ENCODE measurements at places on chromosomes 4 and X.

GRCh38 chrX:44267116-44267515 is 76.4 kb downstream of the EFHC2 start:
- no peak for DNase-seq

- no peak for DNase-seq
Observed at GRCh38 chrX:9628779-9629493, 136.7 kb downstream of the GPR143 start.

DNA sequence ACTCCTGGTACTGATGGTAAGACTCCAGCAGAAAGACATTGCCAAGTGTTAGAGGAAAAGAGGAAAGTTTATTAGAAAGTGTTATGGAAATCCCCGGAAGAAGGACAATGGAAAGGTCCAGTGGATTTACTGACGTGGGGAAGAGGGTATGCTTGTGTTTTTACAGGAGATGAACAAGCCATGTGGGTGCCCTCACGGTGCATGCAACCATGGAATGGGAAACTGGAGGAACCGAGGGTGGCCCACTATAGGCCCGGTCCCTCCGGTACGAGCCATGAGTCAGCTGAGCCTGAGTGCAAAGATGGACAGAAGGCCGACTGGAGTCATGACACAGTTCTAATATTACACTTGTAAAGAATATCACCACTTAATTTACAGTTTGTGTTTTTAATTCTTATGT is 123.3 kb upstream of the ZCCHC13 start:
- DNase-seq, result no peak

DNA sequence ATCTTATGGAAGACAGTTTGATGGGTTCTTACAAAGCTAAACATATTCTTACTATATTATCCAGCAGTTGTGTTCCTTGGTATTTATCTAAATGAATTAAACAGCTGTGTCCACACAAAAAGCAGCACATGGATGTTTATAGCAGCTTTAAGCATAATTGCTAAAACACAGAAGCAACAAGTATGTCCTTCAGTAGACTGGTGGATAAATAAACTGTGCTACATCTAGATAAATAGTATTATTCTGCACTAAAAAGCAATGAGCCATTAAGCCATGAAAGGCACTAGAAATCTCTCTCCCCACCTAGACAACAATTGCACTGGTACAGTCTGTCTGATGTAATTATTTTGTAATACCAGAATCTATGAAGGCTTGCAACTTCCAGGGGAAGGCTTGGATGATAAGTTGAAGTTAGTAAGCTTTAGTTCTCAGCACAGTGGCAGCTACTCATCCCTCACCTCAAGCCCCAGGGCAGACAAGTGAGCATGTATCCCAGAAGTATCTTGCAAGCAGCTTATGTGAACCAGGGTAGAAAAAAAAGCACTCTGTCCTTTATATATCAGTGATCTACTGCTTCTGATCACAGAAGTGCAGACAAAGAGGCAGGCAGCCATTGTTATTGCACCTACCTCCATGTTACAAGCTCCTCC is 36.9 kb downstream of the WDR17 start:
- peak; percentile 20 for DNase-seq

GRCh38 chrX:109660435-109661143 is 35.6 kb upstream of the KCNE5 start:
- no peak for DNase-seq

GRCh38 chrX:38848671-38849455 is 47.6 kb downstream of the MID1IP1 start:
- DNase-seq, result no peak

GRCh38 chr4:167885872-167886271 is 206.5 kb upstream of the ANXA10 start:
- no peak for DNase-seq

DNA sequence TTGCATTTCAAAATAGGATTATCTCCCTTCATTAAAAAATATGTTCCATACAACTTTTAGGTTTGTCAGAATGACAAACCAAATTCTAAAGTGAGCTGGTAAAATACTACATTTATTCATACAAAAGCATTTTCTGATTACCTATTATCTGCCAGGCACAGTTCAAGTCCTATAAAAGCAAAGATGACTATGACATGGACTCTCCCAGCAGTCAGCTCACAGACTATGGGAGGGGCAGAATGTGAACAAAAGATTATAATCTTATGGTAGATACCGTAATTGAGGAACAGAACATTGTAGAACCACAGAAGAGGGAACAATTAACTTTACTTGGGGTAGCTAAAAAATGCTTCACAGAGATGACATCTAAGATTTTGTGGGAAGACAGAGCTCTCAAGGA is 12.4 kb downstream of the PAQR3 start:
- DNase-seq, result no peak

DNA sequence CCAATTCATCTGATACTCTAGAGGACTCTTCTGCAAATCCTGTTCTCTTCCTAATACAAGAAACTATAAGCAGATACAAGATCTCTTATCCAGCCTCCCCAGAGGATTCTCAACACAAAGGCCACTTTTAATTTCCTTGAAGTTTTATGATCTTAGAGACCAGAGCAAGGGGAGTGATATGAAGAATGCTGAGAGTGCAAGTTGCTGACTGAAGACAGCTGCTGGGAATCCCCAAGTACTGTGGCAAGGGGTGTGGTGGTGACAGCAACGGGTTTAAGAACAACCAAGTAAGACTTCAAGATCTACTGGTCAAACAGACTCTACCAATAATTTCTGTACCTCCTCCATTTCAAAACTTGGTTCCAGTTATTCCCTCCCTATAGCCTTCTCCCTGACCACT is 7.0 kb downstream of the AMMECR1 start:
- peak; percentile 4 for DNase-seq

DNA sequence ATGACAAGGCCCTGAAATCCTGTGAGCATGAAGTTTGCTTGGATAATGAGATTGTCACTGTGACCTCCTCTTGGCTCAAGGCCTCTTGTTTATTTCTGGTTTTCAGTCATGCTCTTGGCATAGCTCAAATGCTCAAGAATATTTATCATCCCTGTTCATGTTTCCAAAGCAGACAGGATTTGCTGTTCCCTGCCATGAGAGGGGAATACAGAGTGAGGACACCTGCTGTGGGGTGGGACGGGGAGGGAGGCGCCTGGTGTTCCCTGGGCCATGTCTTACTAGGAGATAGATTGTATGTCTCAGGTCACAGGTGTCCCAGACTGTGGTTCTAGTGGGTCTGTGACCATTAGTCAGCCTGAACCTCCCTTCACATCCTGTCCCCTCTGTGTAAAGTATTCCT is 34.9 kb upstream of the SH3RF1 start:
- no peak for DNase-seq

GRCh38 chrX:43910012-43910411 is 27.8 kb upstream of the MAOB start:
- no peak for DNase-seq

DNA sequence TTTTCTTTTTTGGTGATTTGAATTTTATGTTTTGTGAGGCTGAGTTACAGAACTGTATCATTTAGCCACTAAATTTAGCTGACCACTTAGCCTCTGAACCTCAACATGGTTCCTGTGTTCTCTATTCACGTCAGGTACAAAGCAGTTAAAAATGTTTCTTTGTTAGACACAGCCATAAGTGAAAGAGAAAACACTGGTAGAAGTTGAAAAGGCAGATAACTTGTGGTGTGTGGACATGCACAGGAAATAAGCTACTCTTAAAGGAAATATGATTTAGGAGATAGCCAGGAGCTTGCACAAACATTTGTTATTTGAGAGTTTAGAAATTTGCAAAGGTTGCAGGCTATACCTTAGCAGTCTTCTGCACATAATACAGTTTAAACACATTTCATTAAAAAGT is 171.0 kb upstream of the RPS6KA3 start:
- DNase-seq, result no peak

GRCh38 chrX:16589826-16590225 is 60.1 kb upstream of the S100G start:
- no peak for DNase-seq

DNA sequence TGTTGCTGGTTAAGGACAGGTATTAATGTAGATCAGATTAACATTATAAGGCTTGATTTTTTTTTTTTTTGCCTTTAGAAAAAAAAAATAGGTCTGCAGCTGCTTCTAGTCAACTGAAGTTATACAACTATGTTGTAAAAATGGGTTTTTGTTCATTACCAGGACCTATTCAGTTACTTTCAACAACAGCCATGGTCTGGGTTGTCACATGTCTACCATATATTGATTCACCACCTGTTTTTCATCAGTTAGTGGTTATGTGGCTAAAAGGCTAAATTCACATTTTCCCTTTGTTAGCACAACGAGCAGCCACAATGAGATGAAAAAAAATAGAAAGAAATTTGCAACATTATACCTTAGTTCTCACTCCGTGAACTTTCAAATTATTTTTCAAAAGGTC is 45.5 kb downstream of the GLRB start:
- no peak for DNase-seq

- no peak for DNase-seq
Observed at GRCh38 chrX:111624169-111624568, 56.8 kb upstream of the ALG13 start.

- DNase-seq, result no peak
Observed at GRCh38 chr4:105193536-105193935, 46.9 kb downstream of the TET2 start.

GRCh38 chr4:61752617-61753016 is 552.5 kb downstream of the ADGRL3 start:
- no peak for DNase-seq

DNA sequence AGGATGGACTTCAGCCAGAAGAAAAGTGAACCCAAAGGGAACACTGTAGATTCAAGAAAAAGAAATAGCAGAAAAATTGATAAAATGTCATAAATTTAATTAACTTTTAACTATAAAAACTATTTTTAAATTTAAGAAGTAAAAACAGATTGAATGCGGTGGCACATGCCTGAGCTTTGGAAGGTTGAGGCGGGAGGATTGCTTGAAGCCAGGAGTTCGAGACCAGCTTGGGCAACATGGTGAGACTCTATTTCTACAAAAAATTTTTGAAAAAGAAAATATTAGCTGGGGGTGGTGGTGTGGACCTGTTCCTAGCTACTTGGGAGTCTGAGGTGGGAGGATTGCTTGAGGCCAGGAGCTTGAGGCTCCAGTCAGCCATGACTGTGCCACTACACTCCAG is 3.0 kb downstream of the FAM184B start:
- no peak for DNase-seq
